AG09309 (cell line): ENCODE measurements at places on chromosomes 12 and 14.

GRCh38 chr12:106010741-106011140 is 128.0 kb downstream of the NUAK1 start:
- DNase-seq, result no peak

DNA sequence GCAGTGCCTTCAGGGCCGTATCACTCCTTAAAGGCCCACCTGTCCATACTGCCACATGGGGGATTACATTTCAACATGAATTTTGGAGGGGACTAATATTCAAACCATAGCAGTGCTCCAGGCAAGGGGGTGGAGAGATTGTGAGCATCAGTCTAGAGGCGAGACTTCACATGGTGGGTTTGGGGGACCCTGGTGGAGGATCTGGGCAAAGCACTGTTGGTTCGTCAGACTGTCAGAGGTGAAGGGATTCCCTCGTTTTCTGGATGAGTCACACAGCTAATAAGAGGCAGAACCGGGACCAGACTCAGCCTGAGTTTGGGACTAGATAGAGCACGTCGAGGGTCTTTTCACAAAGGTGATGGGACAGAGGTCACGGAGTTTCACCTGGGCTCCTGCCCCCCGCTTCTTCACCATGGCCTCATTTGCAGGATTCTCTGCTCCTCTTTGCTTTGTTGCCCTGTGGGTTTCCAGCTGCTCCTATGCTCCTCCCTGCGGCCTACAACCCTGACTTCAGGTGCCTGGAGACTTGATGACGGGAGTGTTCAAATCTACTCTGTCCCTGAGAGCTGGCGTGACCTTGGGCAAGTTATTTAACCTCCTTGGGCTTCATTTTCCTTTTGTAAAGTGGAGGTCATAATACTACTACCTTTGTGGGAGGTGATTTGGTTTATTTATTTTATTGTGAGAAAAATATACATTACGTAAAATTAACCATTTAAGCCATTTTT is 41.5 kb downstream of the TEAD4 start:
- no peak for DNase-seq

DNA sequence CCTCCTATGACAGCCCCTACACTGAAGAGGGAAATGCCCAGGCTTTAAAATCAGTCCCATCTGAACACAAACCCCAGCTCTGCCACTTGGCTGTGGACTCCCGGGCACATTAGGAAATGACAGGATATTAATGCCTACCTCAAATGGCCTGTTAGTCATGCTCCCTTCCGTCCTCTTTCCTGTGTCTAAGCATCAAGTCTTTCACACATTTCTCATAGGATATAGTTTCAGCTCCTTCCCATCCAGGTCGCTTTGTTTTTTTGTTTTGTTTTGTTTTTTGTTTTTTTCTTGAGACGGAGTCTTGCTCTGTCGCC is 16.1 kb downstream of the PLEK2 start:
- no peak for DNase-seq

GRCh38 chr12:63037746-63038712 is 103.1 kb upstream of the PPM1H start:
- DNase-seq, result no peak

DNA sequence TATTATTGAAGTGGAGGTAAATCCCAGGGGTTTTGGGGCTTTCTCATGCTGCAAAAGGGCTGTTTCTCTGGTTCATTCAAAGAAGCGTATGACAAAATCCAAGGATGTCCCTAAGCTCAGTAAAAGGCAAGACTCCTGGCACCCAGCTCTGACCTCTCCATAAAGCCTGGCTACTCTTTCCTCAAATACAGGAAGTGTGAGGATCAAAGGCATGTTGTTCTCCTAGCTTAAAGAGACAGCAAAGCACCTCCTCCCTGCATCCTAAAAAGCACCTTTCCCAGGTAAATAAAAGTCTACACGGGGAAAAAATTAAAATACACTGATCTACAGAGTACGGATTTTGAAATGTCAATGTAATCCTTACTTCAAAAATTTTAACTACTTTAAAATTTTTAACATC is 118.6 kb downstream of the LMNTD1 start:
- no peak for DNase-seq

- DNase-seq, result no peak
Observed at GRCh38 chr12:66716522-66716921, 37.6 kb upstream of the GRIP1 start.

GRCh38 chr14:65356327-65356836 is 56.1 kb upstream of the FUT8 start:
- DNase-seq, result peak; percentile 46

- DNase-seq, result no peak
Observed at GRCh38 chr14:34184126-34184525, 233.3 kb upstream of the EGLN3 start.

- DNase-seq, result no peak
Observed at GRCh38 chr12:116803013-116803736, 65.1 kb downstream of the RNFT2 start.

GRCh38 chr12:68234140-68234539 is 8.5 kb upstream of the IL26 start:
- DNase-seq, result no peak

- DNase-seq, result no peak
Observed at GRCh38 chr12:14910090-14910915, 24.6 kb upstream of the MGP start.

DNA sequence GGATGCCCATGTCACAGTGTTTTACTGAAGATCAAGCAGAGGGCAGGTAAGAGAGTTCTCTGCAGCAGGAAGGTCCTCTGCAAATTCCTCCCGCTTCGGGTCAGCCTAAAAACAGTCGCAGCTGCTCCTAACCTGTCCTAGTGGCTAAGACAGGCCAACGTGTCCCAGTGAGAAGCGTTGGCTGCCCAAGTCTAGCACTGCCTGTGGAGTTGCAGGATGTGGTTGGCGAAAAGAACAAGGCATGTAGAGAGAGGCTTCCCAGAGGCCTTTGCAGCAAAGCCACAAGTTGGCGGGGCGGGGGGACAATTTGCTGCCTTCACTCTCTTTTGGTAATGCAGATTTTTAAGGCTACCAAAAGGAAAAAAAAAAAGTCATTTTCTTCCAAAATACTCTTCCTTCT is 340.1 kb downstream of the BCL11B start:
- no peak for DNase-seq

- DNase-seq, result no peak
Observed at GRCh38 chr14:77145975-77146740, 4.6 kb upstream of the ZDHHC22 start.

GRCh38 chr14:90660865-90661570 is 155.2 kb downstream of the TTC7B start:
- DNase-seq, result no peak

DNA sequence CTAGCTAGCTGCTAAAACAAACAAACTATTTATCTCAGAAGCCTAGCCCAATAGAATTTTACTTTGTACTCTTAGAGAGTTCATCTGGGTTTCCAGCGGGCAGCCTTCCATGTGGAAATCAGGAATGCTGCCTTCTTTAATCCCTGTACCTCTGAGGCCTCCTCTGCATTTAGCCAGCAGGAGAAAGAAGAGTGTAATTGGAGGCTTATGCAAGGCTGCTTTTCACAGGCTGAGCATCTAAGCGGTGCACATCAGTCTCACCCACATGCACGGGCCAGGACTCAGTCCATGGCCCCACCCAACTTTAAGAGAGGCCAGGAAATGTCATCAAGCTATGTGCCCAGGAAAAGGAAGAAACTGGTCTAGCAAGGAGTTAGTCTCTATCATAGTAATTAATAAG is 14.0 kb upstream of the PTGDR start:
- no peak for DNase-seq

DNA sequence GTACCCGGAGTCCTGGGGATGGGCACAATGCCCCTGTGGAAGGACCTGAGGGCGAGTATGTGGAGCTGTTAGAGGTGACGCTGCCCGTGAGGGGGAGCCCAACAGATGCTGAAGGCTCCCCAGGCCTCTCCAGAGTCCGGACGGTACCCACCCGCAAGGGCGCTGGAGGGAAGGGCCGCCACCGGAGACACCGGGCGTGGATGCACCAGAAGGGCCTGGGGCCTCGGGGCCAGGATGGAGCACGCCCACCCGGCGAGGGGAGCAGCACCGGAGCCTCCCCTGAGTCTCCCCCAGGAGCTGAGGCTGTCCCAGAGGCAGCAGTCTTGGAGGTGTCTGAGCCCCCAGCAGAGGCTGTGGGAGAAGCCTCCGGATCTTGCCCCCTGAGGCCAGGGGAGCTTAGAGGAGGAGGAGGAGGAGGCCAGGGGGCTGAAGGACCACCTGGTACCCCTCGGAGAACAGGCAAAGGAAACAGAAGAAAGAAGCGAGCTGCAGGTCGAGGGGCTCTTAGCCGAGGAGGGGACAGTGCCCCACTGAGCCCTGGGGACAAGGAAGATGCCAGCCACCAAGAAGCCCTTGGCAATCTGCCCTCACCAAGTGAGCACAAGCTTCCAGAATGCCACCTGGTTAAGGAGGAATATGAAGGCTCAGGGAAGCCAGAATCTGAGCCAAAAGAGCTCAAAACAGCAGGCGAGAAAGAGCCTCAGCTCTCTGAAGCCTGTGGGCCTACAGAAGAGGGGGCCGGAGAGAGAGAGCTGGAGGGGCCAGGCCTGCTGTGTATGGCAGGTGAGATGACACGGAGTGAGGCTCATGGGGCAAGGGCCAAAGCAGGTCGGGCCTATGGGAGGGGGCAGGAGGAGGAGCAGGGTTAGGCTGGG is 4.5 kb downstream of the ARHGEF40 start:
- DNase-seq, result no peak

DNA sequence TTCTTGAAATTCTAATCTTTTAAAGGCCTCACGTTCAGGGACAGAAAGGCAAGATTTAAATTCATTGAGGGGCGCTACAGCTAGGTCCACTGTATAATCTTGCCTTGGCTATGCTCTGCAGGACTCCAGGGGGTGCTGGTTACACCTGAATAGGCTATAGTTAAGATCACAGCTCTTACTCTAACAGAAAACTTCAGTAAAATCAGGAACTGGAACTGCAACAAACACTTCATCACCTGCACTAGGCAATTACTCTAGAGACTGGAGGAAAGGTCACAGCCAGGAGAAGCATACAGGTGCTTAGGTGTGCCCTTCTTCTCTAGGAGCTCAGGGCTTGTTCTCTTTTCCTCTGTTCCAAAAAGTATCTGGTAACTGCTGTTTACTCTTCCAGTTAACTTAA is 20.9 kb downstream of the SLCO1C1 start:
- DNase-seq, result no peak

- DNase-seq, result peak; percentile 32
Observed at GRCh38 chr14:67228325-67228984, 12.8 kb upstream of the PALS1 start.

DNA sequence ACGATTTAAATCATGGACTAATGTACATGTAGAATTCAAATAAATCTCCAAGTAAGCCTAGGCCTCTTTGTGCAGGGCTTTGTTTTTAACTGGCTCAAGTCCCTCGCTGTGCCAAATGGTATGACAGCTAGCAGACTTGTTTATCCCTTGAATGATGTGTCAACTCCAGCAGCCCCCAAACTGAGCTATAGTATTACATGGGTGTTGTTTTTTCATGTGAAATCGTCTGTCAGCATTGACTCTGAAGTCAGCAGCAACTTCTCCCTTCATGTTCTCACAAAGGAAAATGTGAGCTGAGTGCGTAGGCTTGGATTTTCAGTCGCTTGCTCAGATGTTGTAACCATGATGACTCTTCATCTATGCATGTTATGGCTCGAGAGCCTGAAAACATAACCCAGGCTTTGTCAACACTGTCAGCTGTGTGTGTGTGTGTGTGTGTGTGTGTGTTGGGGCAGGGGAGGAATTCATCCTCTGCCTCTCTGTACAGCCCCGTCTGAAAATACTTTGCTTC is 73.3 kb downstream of the PTHLH start:
- DNase-seq, result peak; percentile 98

DNA sequence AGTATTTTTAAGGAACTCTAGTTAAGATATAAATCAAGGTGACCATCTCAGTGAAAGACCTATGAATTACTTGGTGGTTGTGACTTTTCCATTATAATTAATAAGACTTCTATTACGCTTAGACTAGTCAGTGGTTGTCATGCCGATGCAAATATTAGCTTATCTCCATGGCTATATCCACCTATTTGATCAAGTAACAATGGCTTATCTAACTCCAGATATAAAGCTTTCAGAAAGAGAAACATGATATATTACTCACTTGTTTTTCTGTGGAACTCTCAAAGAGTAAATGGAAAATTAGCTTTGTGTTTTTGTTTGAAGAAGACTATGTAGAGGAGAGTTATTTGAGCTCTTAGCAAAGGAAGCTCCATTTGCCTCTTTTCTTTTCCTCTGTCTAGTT is 323.8 kb upstream of the DCN start:
- DNase-seq, result no peak

GRCh38 chr14:104967386-104968152 is 10.6 kb downstream of the AHNAK2 start:
- no peak for DNase-seq

DNA sequence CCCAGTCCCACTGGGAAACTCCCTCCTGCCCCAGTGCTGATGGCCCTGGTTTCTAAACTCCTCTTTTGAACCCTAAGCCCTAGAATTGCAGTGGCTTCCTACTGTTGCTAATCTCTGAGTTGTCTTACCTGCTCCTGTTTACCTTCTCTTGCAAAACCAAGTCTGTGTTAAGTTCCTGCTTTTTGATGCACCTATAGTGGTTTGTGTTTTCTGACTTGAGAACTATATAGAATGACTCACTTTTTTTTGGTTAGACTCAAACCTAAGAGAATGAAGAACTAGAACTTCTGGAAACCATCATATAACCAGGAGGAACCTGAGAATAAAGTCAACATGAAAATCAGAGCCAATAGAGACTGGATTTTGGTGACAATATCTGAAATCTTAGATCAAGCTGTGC is 5.5 kb upstream of the GAS2L3 start:
- DNase-seq, result no peak

DNA sequence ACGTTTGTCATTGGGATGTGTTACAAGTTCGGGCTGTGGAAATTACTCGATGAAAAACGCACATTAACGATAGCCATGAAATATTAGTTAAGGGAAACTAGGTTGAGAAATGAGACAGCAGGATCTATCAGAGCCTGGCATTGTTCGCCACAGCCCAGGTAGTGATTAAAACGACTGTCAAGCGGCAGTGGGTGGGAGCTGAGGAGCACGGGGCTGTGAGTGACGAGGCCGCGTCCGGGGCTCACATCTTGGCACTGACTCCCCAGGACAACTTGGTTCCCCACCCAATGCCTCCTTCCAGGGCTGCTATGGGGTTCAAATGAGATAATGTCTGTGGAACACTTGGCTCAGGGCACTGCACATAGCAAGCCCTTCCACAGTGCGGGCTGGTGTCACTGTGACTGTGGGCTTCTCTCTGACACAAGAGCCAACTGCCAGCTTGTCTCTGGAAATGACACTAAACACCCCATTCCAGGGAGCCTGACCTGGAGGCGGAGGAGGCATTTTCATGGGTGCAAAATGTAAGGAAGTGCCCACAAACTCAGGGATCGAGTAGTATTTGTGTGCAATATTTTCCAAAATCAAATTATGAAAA is 19.3 kb downstream of the MMAB start:
- DNase-seq, result no peak

DNA sequence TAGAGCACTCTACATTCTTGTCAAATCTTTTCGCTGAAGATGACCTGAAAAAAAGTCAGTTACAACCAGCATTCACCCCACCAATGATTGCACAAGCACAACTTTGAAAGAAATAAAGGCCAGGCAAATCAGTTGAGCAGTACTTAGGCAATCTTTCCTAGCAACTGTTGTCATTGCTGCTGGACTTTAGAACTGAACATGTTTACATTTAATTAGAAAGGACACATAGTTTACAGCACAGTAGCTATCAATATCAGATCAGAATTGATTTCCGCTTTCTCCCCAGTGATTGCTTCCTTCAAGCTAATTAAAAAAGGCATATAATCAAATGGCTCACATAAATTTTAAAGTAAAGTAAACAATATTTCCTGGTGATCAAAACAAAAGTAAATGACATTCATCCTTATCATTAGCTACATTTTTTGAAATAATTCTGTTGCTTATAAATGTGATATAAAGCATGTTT is 128.4 kb downstream of the FOXA1 start:
- no peak for DNase-seq

GRCh38 chr14:60254176-60254575 is 5.2 kb downstream of the PPM1A start:
- no peak for DNase-seq
